Uterus (tissue), 4 donors: ENCODE measurements at places on chromosomes 1 and 21. TPM values are rescaled to one million over a fixed set of nuclear protein-coding genes. Genes with fewer than 3 reads are reported as not detected.

- peak; percentile 33 for DNase-seq
Measured at GRCh38 chr1:54577612-54578011, 29.6 kb downstream of the ACOT11 start.

BCAR3 gene
- total RNA-seq: 56.8 TPM

DNA sequence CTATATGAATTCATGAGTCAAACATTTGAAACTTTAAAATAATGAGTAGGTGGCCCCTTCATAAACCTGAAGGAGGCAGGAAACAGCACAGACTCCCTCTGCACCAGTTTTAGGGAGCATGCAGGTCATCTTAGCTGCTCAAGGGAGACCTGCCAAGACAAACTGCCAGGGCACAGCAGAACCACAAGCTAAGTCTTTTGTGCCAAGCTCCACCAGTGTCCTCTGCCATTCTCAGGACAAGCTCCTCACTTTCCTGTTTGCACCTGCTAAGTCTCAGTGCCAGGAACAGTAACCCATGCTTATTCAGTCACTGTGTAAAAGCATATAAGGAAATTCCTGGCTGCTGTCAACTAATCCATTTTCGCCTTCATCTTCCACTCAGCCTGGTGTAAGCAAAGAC lies 368.9 kb downstream of the SEC16B start:
- no peak for DNase-seq

DNA sequence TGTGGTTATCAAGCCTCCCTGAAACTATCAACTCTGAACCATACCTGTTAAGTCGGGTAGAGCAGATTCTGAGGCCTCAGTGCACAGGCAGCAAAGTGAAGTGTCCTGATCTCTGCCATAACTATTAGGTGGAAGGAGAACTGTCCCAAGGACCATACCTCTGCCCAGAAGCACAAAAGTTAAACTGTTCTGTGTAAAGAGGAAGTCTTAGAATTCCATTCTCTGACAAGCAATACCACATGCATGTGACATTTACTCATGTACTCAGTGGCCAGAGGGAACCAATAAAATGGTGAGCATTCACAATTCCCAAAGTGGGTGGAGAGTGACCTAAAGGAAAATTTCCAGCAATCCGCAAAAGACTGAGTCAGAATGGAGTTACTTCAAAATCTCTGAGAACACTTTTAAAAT lies 61.0 kb downstream of the TOR3A start:
- DNase-seq: no peak

DNA sequence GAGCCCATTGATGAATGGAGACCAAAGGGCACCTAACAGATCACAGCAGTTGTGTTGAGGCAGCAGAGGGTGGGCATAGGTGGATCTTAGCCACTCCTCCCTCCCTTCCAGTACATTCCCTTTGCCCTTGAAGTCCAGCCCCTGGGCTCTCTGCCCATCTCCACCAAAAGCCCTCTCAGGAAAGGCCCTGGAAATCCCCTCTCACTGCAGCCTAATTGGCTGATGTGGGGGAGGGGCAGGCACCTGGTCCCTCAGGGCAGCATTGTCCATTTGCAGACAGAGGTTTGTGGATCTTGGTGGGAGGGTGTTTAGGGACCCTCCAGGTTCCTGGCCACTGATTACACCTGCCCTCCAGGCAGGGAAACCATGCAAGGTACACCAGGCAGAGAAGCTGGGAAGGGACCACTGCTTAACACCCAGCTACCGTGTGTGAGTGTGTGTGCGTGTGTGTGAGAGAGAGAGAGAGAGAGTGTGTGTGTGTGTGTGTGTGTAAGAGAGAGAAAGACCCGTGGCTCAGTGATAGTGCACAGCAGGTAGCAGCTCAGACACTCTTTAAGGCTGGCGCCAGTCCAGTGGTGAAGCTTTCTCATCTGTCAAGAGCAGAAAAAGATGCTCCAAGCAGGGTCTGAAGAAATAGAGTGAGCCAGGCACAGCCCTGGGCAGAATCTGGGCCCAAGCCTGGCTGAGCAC lies 71.1 kb downstream of the MATN1 start:
- DNase-seq: peak; percentile 62

DNA sequence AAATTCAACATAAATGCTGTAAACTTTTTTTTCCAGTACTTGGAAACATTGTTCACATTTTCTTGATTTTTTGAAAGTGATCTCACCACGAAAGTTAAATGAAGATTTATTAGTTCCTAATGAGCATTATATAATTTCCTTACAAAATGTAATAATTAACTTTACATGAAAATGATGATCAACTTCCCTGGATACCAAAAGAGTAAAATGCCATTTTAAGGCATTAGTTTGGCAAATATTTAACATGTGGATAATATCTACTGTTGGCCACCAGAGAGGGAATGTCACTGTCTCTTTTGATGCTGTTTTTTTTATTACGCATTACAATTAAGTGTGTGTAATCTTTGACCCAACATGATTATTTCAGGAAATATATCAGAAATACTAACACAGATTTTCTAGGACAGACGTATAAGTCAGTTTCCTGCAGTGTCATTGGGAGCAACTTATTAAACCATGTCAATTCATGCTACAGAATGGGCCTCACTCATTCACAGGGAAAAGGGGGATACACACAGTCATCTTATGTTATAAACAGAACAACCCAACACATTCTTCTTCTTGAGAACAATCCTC lies 903.9 kb upstream of the ADGRL2 start:
- DNase-seq: no peak

GRCh38 chr1:86557739-86558138 lies 10.9 kb downstream of the CLCA4 start:
- no peak for DNase-seq

DNA sequence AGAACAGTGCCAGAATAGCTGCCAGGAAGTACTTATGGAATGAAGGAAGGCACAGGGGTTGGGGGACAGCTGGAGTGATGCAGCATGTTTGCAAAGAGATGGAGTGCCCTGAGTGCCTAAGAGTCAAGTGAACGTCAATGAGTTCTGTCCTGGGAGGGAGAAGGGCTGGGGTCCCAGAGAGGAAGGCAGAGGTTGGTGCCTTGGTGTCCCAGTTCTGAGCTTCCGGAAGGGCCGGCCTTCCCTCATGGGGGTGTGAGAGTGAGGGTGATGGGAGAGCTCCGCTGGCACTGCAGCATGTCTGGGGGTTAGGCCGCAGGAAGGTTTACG lies 17.6 kb downstream of the NES start:
- DNase-seq: no peak

GRCh38 chr1:30444850-30445249 lies 278.5 kb downstream of the MATN1 start:
- DNase-seq: no peak

GJA5 gene
- total RNA-seq: 10.0 TPM
